Lower lobe of right lung (tissue), 2 donors: ENCODE measurements at places on chromosomes 12 and 14.

DNA sequence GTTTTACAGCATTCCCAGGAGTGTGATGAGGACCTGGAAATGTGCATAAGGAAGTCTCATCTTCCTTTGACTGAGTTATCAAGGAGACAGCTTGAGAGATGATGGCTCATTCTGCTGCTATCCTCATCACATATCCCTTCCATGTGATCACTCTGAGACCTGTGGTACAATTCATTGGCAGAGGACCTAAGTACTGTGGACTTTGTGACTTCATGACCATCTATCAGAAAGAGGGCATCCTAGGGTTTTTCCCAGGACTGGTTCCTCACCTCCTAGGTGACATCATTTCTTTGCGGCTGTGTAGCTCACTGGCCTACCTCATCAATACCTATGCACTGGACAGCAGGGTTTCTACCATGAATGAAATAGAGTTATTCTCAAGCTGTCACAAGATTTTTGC, 172.1 kb upstream of the PLEKHG7 start:
- DNase-seq: no peak

DNA sequence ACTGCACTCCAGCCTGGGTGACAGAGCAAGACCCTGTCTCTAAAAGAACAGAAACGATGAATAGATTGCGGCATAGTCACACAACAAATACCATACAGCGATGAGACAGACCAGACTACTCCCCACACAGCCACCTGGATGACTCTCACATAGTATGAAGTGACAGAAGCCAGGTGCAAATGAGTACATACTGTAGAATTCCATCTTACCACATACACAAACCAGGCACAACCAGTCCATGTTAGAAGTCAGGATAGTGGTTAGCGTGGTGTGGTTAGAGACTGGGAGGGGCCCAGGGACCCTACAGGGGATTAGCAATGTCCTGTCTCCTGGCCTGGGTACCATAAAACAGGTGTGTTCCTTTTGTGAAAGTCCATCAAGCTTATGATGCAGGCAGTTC, 53.8 kb downstream of the FAM222A start:
- no peak for DNase-seq

DNA sequence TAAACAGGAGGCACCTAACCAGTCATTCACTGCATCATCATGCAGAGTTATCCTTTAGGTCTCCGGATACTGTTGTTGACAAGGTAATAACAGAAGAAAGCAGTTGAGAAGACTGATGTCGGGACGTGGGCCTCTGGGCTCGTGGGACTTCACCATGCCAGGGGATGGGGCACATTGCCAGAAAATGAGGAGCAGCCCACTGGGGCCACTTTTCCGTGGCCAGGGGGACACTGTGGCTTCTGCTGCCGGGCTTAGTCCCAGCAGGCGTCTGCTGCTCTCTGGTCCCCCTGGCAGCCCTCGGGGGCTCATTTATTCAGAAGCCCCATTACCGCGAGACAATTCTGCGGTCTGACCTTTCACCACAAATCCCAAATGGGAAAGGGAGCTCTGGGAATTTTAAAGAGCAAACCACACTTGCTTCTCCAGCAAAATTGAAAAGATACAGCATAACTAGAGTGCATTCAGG, 201.2 kb downstream of the DAD1 start:
- no peak for DNase-seq

GRCh38 chr12:1536817-1537216, 57.6 kb downstream of the FBXL14 start:
- no peak for DNase-seq

DNA sequence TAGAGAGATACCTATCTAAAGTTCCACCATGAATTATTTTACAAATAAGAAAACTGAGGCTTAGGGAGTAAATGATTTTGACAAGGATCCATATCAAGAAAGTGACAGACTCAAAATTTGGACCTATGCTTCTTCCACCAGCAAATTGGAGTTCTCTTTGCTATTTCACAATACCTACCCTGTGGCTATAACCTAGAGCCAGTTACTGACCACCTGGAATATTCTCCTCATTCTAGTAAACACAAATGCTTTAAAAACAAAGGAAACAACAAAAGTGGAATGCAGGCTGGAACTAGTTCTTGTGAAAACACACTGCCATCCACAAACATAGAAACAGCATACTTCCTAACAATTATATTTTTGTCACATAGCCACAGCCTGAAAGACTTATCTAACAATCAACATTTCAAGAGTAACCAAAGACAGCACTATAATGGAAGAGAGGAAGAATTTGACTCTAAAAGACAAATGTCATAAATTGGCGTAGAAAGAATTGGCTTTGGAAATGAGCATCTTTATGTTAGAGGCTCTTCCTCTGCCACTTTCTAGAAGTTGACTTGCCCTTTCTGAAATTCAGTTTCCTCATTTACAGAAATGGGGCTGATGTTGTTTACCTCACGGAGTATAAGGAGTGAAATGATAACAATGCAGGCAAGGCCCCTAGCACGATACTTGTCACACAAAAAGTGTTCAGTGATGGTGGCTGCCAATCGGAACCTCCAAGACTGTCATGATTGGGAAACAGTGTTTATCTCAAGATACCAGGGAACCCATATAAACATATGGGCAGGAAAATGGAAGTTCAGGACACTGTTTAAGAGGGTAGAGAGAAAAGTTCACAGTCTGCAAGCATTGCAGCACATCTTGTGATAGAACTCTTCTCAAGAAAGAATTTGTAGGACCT, 138.6 kb upstream of the LGR5 start:
- no peak for DNase-seq

DNA sequence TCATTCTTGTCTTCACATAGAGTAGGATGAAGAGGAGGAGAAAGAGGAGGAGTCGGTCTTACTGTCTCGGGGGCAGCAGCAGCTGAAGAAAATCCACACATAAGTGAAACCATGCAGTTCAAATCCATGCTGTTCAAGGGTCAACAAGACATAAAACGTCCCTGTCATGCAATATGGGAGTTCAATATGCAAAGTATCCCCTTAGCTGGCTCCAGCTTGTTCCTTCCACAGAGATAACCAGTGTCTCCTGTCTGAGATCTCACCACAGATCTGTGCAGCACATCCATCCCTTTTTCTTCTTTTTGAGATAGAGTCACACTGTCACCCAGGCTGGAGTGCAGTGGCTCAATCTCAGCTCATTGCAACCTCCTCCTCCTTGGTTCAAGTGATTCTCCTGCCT, 357.5 kb downstream of the GALC start:
- no peak for DNase-seq

DNA sequence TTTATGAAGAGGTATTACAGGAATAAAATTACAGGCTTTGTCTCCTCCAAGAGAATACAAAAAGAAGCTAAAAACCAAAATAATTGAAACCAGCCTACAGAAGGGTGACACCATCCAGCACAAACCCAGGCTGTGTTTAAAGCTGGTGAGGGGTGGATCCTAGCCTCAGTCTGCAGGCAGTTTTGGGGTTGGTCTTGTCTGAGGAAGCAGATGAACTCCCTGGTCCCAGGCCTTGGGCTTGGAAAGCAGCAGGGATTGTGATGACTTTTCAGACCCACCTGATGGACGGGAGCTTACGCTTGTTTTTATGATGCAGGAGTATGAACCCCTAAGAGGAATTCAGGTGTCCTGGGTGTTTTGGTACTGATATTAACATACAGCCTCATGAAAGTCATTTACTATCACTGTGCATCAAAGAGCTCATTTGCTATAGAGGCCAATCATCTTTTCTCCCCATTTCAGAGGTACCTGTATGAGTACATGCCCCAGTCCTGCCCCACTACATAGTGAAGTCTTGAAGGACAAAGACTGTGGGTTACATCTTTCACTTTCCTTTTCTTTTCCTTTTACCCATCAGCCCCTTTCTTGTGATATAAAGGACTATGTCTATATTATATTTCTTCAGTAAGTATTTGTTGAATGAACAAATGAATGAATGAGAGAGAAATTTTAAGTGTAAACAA, 18.1 kb downstream of the PRICKLE1 start:
- no peak for DNase-seq

- no peak for DNase-seq
Measured at GRCh38 chr12:41188841-41189394, 798 bp downstream of the PDZRN4 start.

DNA sequence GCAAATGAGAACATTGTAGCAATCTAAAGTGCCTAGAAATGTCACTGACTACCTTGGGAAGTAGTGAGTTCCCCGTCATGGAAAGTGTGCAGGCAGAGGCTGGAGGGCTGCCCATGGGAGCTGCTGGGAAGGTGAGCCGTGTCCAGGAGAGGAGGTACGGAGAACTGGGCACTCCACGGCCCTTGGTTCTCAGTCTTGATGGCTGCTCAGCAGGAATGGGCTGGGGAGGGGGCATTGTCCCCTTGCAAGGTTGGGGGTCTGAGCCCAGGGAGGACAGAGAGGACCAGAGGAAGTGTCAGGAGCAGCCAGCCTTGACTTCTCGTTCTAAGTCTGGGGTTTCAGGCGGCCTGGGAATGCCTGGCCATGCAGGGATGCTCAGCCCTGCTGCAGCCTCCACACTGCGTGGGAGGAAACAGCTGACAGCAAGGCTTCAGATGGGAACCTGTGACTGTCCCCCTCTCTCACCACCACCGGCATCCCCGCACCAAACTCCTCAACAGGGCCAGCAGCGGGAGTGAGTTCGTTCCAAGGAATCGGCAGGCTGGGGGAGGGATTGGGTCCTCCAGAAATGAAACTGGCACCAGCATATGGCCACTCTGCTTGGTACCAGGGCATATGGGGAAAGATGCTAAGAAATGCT, 140.2 kb downstream of the BCL11B start:
- no peak for DNase-seq

DNA sequence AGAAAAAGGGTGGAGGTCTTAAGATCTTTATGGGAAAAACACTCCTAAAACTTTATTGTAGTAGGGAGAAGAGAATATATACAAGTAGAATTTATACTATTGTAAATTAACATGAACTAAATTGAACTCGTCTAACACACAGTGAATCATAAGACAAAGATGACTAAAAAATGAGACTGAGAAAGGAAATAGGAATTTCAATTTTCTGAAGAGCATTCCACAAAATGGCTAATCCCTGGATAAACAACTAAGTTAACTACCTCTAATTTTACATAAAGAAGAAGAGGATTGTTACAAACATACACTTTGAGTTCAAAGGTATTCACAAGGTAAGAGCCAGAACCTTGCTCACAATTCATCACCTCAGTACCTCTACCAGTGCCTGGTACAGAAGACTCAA, 2.0 kb downstream of the MAP4K5 start:
- DNase-seq: no peak

DNA sequence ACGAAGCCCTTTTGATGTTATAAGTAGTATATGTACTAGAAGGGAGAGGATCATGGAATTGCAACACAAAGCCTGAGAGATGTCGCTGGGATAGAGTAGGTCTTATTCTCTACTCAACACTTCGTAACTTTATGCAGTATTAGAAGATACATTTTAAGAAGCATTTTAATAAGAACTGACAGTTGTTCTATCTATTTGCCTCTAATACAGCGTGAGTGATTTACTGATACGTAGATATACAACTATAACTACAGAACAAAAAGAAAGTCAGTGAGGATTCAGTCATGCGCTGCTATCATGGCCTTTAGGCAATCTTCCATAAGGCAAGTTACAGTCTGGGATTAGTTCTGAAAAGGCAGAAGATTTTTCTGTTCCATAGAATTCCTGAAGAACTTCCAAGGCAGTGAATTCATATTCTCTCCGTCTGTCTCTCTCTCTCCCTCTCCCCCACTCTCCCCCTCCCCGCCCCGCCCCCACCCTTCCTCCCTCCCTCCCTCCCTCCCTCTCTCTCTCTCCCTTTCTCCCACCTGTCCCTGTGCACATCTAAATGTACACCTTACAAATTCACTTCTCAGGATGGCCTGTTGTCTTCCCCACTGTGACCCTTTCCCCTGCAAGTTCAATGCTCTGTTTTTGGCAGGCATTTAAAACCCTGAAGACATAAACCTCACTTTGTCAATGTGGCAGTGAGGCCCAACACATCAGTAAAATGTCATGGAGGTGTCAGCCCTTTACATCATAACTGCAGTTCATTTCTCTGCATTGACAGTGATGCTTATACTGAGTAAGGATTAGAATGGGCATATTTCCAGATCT, 470.6 kb downstream of the EGLN3 start:
- DNase-seq: no peak

- DNase-seq: no peak
Measured at GRCh38 chr12:14239350-14239934, 126.0 kb upstream of the ATF7IP start.

DNA sequence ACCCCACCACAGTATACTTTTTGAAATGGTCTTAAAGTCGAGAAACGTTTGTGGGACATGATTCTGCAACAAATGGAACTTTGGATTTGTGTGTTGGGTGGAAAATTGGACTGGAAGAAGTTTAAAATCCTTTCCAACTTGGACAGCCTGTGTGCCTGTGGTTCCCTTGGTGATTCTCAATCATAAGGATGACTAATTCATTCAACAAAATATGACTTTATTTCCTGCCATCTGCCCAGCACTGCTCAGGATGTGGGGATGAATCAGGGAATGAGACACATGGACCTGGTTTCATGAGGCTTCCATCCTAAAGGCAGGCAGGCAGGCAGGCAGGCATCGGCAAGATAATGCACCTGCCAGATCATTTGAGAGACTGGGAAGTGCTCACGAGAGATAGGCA, 57.3 kb upstream of the TMEM132D start:
- no peak for DNase-seq

DNA sequence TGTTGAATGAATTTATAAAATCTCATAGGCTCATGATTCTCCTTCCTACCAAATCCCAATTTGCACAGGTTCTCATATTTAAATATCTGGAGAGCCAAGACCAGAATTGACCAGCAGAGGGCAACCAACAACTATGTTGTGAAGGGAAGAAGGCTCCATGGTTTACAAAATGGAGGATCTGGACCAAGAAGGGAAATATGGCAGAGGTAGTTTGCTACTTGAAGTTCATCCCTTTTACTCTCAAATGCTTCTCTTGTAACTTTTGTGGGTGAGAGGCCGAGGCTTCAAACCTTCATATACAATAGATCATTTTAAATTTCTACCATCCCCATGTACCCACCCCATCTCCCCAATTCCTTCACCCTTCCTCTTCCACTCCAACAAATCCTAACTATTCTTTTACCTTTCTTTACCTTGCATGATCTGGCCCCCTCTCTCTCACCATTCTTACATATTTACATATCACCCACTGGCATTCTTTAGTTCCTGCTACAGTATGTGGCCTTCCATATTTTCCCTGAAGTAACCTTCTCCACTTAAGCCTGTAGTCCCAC, 3.8 kb upstream of the SMARCC2 start:
- no peak for DNase-seq

DNA sequence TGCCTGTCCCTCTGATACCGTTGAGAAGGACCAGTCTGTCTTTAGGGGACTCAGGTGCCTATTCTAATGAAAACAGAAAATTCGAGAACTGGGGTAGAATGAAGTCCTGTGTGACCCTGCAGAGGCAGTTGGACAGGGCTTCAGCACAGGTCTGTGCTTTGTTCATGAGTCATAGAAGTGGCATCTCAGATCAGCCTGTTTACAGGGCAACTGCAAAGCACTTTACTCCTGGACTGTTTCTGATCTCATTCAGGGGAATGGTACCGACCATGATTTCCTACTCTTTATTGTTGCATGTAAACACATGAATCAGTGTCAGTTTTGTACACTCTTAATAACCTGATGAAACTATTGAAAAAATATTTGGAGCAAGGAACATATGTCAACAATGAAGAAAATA, 1517.0 kb downstream of the AACS start:
- no peak for DNase-seq

- no peak for DNase-seq
Measured at GRCh38 chr12:27276275-27276674, 32.2 kb downstream of the STK38L start.
